Stimulated activated CD4-positive, alpha-beta T cell treated with anti-CD3 and anti-CD28 coated beads, Interleukin-1b, Interleukin-23, amount 100 ng/mL, for 1 hour (primary cell): ENCODE measurements at places on chromosomes 7 and 10.

- no peak for DNase-seq
These were observed 93.7 kb downstream of the WDFY4 start for GRCh38 chr10:48778193-48778857.

DNA sequence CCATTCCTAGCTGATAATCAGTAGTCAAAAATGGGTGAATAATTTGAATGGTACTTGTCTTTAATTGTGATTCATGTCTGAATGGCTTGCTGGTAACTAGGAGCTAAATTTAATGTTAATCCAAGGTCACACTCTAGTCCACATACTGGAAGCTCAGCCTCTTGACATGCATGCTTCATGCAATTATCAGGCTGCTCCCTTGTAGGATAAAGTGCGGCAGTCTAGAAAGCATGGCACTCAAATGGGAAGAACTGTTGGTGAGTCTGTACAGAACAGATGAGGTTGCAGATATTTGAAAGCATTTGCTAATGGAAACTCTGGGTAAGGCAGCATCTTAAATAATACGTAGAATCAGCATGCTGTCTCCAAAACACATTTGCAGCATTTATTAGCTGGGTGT lies 499.4 kb downstream of the AUTS2 start:
- no peak for DNase-seq

DNA sequence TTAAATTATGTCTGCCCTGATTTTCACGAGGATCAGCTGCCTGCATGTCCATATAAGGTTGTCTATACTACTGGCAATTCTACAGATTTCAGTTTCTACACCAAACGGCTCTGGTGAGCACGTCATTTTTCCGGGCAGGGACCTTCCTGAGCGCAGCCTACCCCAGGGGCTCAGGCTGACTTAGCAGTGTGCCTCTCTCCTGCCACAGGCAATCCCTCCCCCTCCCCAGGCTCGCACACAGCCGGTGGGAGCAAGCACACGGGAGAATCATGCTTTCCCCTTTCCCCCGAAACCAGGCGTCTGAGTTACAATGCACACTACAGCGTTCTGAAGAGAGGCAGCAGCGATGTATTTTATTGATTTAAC lies 1.7 kb downstream of the KLF6 start:
- DNase-seq = no peak

DNA sequence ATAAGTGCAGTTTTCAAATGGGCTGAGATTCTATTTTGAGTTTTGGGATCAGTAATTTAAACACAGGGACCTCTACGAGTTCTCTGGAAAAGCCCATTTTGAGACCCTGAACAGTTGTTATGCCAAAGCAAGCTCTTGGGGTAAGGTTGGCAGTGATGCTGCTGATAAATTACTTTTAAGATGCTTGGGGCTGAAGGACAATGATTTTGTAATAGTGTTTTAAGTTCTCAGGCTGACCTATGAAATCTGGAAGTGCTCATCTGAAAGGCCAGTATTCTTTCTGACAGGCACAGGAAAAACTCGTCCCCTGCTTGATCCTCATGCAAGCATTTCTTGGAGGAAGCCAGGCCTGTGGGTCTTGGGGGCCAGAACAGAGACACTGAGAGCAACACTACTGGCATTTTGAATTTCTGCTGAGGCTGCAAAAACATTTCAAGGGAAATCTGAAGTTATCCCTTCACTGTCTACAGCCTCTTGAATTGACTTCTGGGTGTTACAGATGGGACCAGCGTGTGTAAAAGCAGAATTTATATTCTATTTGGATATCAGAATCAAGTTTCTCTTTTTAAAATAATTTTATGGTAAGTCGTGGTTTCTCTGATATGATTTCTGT lies 79.7 kb downstream of the AUTS2 start:
- DNase-seq = no peak

- DNase-seq = no peak
These were observed 90.4 kb downstream of the ZMIZ1 start for GRCh38 chr10:79159141-79159651.
